ENCODE measurements at places on chromosomes 2 and 18.

DNA sequence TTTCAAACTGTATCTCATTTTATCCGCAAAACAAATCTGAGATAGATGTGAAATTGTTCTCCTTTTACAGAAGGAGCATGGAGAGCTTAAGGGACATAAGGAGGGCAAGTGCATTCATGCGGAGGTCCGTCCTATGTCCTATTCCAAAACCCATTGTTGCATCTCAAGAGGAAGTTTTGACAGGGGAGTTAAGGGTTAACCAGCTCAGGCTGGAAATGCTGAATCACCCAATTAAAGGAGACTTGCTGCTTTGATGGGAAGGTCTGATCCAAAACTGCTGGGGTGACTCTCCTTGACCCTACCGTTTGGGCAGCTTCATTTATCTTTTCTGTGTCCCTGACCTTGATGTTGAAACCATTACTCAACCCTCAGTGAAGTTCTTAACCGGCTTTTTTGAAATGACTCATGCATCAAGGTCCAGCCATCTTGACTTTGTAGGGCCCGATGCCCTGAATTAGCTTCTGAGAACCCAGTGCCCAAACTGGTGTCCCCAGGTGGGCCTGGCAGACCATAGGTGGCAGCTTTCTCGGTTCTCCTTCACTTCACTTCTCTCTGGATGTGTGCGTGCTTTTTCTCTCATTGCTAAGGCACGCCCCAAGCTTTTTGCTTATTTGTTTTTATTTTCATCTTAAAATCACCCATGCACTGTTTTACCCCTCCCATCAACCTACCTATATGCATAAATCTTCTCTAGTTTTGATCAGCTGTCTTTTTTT lies 15.9 kb upstream of the TXNDC2 start:
- DNase-seq = no peak

- no peak for DNase-seq
Measured at GRCh38 chr2:88053296-88053695, 2.3 kb downstream of the KRCC1 start.

DNA sequence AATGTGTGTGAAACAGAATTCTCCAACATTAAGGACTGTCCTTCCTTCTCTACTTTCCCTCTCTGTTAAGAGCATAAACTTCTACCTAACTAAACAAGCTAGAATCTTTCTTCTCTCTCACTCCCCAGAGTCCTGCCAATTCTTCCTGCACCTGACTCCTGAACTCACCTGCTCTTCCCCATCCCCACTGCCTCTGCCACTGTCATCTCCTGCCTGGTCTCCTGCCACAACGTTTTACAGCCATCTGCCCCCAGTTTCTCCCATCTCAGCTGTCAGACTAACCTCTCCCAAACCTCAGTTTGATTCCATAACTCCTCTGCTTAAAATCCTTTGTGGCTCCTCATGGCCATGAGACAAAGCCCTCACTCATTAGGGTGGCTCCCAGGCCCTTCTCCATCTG lies 288.3 kb upstream of the FBXO11 start:
- DNase-seq = no peak

DNA sequence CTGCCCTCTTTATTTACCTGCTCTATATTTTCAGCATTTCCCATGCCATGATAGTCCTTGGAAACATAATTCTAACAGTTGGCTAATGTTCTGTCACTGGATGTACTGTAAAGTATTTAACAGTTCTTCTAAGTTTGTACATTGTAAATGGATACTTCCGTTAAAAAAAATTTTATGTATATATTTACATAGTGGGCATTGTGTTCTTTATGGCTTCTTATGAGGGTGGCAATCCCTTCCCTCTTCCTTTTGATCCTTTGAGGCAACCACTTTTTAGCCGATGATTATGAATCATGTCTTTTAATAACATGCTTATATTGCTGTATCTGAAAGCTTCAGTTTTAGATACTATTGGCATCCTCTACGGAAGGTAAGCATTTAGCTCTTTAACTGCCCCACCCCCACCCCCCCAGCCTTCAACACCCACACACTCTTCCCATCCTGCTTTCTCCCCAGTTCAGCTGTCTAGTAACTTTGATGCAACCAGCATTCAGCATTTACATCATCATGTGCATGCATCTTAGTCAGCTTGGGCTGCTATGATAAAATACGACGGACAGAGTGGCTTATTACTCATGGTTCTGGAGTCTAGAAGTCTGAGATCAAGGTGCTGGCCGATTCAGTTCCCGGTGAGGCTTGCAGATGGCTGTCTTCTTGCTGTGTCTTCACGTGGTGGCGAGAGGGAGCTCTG lies 21.0 kb upstream of the EDAR start:
- no peak for DNase-seq

GRCh38 chr18:22412176-22412911 lies 5.4 kb downstream of the CTAGE1 start:
- DNase-seq = no peak

DNA sequence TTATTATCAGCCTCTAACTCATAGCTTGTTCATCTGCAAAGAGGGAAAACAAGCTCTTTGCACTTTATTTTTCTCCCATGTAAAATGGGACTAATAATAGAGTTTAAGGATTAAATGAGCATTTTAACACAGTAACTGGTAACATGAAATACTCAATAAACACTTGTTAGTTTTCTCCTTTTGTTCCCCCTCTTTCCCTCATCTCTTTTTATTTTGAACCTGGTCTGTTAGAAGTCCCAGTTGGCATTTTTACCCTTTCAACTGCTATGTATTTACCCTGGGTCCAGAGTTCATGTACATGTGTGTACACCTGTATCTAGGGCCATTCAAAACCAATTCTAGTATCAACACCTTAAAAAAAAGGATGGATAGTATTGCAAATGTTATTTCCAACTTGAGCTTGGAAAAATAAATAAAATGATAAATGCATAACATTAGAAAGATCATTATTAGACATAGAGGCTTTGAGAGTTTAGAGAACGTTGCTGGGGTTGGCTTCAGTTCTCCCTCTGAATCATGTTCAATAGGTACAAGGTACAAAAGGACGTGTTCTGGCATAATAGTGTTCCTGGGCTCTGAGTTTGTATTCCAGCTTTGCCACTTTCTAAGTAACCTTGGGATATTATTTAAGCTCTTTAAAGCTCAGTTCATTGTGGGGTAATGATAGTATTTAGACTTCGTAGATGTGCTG lies 5.2 kb upstream of the VPS54 start:
- DNase-seq = no peak

- DNase-seq = no peak
Measured at GRCh38 chr18:54946149-54946581, 13.1 kb downstream of the CCDC68 start.

GRCh38 chr18:36580874-36581750 lies 247.7 kb downstream of the TPGS2 start:
- no peak for DNase-seq

DNA sequence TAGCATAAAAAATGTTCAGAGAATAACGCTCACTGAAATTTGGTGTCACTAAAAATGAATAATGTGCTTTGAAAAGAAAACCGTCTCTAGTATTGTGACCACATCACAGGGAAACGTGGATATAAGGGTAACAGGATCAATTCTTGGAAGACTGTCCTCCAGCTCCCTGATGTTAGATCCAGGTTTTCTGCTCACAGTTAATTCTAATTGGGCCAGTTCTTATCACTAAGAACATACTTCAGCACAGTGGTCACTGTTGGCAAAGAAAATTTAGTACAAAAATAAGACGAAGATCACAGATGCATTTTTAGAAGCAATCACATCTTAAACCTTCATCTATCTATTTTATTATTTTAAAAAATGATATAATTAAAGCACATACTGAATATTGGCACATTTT lies 57.0 kb upstream of the CD226 start:
- no peak for DNase-seq

DNA sequence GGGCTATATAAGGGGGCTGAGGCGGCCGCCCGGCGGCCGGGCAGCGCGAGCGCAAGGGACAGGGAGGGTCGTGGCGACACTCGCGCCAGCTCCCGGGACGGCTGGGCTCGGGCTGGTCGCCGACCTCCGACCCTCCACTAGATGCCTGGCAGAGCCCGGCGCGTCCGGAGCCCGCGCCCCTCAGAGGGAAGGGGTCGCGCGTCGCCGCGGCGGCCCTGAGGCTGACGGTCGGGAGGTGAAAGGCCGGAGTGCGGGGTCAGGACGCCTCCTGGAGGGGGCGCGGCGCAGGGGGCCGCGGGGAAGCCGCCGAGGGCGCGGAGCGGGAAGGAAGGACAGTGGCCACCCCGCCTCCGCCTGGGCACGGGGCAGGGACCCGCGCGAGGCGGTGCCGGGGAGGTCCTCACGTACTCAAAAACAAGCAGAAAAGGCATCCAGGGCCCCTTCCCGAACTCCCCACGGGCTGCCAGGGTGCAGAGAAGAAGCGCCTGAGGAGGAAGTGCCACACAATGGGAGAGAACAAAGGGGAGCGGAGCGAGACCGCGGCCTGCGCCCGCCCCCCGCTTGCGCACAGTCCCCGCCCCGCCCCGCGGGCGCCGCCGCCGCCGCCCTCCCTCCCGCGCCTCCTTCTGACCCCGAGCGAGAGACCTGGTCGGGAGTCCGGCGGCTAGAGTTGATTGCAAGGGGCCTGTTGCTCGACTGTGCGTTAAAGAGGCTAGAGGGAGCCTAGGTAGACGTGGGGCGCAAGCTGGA lies 776 bp upstream of the KLF7 start:
- peak; percentile 68 for DNase-seq

GRCh38 chr2:186648130-186648529 lies 45.7 kb upstream of the FAM171B start:
- no peak for DNase-seq

GRCh38 chr2:79200762-79201161 lies 41.2 kb upstream of the REG3A start:
- DNase-seq = no peak

DNA sequence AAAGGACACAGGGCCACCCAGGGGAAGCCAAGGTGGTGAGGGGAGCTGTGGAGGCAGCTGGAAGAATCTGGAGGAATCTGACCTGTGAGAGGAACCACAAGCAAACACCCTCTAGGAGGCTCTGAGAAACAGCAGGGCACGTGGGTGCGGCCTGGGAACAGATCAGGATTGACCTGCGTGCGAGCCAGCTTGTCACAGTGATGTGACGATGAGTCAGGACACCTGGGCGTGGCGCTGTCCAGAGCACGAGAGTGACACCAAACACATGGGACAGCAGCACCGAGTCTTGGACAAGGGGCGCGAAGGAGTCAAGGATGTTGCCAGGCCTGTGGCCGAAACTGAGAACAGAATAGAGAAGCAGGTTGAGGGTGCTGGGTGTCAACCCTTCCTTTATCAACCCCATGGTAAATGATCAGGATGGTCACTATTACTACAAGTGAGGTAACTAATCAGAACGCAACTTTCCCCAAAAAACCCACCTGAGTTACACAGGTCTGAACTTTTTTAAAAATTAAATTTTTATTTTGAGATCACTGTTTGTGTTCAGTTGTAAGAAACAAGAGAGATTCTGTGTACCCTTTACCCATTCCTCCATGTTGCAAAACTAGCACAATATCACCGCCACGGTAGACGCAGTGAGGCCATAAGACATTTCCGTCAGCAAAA lies 637 bp upstream of the SFT2D3 start:
- DNase-seq = no peak

- DNase-seq = no peak
Measured at GRCh38 chr2:232892843-232893242, 22.8 kb downstream of the SNORC start.

DNA sequence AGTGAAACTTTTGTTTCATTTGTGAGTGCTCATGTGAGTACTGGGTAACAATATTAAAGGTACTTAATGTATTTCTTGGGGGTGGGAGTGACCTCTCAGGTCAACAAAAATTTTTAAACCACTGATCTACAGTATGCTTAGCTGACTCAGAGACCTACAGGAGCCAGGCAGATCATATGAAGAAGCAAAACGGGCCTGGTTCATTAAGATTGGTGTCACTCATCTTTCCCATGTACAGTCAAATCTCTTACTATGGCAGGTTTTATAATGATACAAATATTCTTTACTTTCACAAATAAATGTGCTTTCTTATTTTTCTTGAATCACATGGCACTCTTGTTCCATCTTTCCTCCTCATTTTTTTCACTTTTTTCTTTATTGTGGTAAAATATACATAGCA lies 7.7 kb upstream of the TMSB10 start:
- DNase-seq = no peak

- DNase-seq = no peak
Measured at GRCh38 chr18:46061387-46061786, 10.7 kb downstream of the PSTPIP2 start.

DNA sequence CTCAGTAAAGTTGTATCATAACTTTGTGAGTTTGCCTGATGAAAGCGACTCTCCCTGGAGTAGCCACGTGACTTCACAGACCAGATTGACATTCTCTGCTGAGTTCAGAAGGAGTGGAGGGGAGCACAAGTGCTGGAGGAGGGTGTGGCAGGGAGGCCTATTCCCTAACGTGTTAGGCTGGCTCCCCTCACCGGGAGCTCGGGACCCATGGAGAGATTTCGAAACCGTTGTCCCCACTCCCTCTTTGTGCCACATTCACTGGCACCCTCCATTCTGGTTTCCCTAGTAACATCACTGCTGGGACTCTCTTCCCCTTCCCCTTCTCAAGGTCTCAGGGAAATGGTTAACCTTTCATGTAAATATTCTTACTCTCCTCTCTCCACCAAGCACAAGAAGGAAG lies 279.9 kb downstream of the ALPK2 start:
- no peak for DNase-seq

GRCh38 chr2:238264072-238264460 lies 24.2 kb upstream of the HES6 start:
- DNase-seq = no peak

- no peak for DNase-seq
Measured at GRCh38 chr2:84636080-84636971, 120.0 kb downstream of the DNAH6 start.

DNA sequence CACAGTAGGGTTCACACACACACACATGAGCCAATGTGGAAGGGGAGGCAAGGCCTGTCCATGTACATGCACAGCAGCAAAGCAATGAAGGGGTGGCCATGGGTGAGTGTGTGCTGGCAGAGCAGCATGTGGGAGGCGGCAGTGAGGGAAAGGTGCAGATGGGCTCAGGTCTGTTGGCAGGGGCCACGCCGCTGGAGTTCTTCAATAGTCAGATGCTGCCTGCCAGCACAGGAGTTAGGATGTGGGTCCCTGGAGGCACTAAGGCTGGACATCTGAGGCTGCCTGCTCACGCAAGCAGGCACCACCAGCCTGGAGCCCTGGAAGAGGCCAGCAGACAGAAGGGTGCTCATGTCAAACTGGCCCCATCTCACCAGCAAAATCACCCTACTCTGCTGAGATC lies 1304.9 kb downstream of the DSC3 start:
- no peak for DNase-seq

- no peak for DNase-seq
Measured at GRCh38 chr2:120669121-120669952, 66.3 kb upstream of the GLI2 start.

GRCh38 chr18:79916546-79917168 lies 34.8 kb downstream of the SLC66A2 start:
- DNase-seq = no peak

- DNase-seq = no peak
Measured at GRCh38 chr2:179749210-179749609, 112.2 kb downstream of the ZNF385B start.

GRCh38 chr2:232871418-232871834 lies 1.4 kb downstream of the SNORC start:
- no peak for DNase-seq

GRCh38 chr2:54310961-54311360 lies 54.9 kb upstream of the TSPYL6 start:
- peak; percentile 16 for DNase-seq

- no peak for DNase-seq
Measured at GRCh38 chr2:144249035-144249637, 270.8 kb downstream of the ZEB2 start.

GRCh38 chr18:11398625-11399024 lies 210.8 kb upstream of the SLC35G4 start:
- DNase-seq = no peak

GRCh38 chr18:78402440-78402839 lies 577.2 kb upstream of the SALL3 start:
- DNase-seq = no peak

- DNase-seq = no peak
Measured at GRCh38 chr2:20593072-20594034, 57.5 kb downstream of the HS1BP3 start.

Measured in NCI-H2081 (cell line).